Colonic mucosa (tissue), 4 donors: ENCODE measurements at places on chromosomes 3 and 15.

- no peak for DNase-seq
Observed at GRCh38 chr3:29775340-29775739, 494.5 kb downstream of the RBMS3 start.

DNA sequence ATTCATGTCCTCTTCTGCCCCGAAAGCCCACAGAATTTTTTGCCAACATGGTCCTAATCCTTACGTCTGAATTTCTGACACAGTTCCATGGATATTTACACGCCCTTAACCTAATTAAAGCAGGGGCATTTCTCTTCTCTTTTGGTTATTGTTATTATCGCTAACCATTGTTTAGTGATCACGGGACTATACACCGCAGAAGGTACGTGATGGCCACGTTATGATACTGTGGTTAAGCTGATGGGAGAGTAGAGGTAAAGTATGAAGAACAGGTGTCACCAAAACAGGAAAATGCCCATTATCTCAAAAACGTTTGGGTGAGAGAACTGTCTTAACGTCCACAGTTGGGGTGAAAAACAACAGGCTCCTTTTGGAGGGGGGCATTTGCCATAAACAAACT, 26.4 kb downstream of the CCR4 start:
- DNase-seq: no peak

DNA sequence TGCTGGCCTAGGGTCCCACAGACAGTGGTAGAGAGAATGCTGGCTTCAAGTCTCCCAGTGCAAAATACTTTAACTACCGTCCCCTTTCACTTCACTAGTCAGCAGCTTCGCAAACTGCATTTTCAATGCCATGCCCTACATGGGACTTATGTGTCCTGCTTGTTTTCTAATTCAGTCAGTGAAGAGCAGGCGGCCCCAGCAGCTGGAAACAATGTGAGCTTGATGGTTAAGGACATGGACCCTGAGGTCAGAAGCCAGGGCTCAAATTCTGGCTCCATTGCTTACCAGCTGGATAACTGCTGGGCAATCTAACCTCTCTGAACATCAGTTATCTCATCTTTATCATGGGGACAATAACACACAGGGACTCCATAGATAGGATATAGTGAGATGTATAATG, 58.4 kb downstream of the SLC12A8 start:
- no peak for DNase-seq

DNA sequence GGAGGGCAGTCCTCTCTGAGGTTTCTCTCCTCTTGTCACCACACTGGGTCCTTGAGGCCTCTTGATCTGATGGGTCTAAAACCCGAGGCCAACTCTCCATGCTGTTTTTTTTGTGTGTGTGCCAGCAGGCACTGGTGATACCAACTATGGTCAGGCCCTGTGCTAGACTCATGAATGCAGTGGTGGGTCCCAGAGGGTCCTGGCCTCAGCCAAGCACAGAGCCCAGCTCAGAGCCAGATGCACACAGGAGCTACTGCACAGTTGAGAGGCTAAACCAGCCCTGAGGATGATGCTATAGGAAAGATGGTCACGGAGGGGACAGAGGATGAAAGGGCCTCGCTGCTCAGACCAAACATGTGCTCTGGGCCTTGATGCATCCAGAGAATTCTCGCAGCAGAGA, 33.5 kb downstream of the RAB6B start:
- no peak for DNase-seq

- DNase-seq: no peak
Observed at GRCh38 chr3:11616551-11616950, 27.2 kb downstream of the VGLL4 start.

GRCh38 chr3:21502656-21503055, 248.4 kb downstream of the ZNF385D start:
- no peak for DNase-seq

DNA sequence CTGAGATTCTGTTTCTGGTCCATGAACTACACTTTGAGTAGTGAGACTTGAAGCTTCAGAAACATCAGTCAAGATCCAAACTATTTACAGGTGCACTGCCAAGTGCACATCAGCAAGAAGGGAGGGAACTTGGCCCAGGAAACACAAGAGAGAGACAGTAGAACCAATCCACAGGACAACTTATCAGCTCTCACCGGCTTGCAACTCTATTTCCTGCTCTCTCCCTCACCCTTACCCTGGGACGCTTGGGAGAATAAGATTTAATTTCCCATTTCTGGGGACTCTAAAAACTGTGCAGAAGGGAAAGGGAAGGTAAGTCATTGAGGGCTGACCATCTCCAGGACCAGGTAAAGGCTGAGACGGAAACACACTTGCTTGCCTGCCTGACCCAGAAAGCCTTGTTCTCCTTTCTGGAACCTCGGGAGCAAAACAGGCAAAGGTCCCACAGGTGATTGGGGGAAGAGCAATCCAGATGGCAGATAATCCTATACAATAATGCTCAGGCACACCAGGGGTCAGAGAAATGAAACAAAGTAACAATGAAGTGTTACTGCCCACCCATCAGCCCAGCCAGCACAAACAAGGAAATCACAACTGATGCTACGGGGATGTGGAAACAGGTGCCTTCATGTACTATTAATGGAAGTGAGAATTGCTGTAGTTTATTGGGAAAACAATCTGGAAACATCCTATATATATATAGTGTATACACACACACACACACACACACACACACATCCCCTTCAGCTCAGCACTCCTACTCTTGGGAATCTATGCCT, 154.4 kb downstream of the XXYLT1 start:
- DNase-seq: no peak

DNA sequence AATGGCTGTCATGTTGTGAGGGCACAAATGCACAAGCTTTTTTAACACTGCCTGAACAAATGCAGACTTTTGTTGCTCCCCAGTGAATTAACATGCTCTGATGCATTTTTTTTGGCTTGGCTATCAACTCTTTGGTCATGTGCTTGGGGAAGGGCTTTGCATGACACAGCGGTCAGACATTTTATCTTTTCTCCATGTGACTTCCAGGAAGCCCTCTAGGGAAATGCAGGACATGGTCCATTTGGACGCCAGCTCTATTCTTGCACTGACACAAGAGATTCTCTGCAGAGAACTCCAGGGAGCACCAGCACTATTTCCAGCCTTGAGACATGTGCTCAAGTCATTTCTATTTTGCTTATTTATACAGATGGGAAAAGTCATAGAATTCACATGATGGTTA, 46.2 kb downstream of the NEK11 start:
- DNase-seq: no peak

- no peak for DNase-seq
Observed at GRCh38 chr15:66986951-66987350, 78.5 kb upstream of the SMAD3 start.

- DNase-seq: no peak
Observed at GRCh38 chr3:151548195-151548594, 87.3 kb upstream of the IGSF10 start.

DNA sequence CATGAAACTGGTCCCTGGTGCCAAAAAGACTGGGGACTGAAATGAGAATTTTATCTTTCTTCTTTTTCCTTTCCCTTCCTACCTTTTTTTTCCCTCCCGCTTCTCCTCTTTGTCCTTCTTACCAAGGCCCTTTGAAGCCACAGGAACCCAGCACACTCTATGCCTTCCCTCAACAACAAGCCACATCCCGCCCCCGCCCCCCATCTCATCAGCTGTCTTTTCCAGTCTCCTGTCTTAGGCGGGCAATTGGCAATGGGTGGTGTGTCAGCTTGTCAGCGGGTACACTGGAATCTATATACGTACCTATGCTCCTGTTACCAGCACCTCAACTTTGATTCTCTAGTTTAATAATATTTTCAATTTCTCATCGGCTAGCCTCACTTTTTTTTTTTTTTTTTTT, 56.3 kb upstream of the CHD2 start:
- no peak for DNase-seq

DNA sequence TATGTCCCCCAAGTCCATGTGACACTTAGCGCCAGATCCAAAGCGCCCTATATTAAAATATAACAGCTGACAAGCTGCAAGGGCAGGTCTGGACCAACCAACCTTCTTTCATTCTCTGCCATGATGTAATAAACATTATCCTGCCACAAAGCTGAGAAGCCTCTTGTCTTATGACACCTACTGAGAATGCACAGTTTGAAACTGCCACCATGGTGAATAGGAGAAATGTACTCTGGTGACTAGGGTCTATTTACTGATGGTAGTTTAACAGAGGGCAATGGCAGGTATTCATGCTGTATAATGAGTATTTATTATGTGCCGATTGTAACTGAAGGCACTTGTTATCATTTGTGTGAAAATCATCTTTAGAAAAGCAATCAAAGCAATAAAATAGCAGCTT, 634.0 kb downstream of the OTOL1 start:
- no peak for DNase-seq

- DNase-seq: no peak
Observed at GRCh38 chr3:48681541-48681880, 4.2 kb downstream of the NCKIPSD start.
